AG08395 (cell line): ENCODE measurements at places on chromosomes 11 and 22.
A peak's percentile ranks its signal among the peaks of the same experiment; 100 is the strongest.

DNA sequence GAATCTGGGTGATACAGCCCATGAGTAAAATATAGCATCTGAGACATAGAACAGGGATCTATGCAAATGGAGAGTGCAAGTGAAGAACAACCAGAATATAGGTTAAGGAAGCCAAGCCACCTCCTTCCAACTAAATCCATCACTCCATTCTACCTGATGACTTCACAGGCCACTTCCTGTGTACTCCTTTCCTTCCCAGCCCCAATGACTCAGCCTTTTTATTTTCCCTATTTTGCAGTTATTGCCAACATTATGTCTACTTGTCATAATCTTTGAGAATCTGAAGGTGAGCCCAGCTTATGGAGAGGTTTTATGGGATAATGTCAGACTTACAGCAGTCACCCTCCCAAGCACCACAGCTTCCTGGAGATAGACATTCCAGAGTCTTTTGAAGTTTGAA lies 1.4 kb upstream of the OR52M1 start:
- no peak for DNase-seq

GRCh38 chr22:24418786-24419474 lies 8.5 kb upstream of the ADORA2A start:
- DNase-seq, result no peak

DNA sequence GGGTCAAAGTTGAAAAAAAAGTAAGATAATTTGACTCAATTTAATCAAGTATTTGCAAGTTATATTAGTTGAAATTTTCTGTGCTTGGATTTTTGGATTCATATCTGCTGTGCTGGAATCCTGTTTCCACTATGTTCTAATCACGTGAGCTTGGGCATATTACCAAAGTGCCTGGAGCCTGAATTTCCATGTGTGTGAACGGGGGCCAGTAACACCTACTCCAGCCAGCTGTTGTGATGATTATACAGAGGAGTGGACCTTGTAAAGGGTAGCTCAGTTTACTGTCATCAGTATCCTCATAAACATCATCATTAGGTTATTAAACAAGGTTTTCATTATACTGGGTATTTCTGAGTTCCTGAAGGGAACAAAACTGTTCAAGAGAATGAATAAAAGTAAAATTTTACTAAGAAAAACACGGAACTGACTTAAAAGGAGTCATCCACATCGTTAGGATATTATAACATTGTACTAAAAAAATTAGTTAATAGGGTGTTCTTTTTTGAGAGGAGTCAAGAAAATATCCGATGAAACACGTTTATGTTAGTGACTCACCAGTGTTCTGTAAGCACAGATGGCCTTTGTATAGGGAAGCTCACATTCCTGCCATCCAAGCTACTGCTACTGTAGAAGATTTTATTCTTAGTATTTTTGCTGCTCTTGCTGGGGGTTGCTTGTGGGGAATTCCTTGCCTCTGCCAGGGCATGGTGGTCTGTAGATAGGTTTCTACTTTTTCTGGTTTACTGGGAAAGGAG lies 144.1 kb downstream of the ARHGAP42 start:
- peak; percentile 53 for DNase-seq

DNA sequence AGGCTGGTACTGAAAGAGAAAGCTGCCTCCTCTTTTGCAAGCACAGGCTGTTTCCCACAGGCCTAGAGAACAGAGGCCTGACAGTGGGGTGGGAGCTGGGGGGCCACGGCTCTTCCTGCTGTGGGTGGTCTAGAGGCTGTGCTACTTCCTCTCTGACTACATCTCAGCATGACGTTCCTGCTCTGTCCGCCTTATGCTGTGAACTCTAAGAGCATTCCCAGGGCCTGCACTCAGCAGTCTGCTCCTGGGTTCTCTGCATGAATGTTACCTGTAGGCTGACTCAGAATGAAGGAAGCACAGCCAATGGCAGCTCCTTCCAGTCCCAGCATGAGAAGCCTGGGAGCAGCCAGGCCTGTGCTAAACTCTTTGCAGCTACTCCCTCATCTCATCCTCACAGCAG lies 534.3 kb downstream of the NTM start:
- no peak for DNase-seq

DNA sequence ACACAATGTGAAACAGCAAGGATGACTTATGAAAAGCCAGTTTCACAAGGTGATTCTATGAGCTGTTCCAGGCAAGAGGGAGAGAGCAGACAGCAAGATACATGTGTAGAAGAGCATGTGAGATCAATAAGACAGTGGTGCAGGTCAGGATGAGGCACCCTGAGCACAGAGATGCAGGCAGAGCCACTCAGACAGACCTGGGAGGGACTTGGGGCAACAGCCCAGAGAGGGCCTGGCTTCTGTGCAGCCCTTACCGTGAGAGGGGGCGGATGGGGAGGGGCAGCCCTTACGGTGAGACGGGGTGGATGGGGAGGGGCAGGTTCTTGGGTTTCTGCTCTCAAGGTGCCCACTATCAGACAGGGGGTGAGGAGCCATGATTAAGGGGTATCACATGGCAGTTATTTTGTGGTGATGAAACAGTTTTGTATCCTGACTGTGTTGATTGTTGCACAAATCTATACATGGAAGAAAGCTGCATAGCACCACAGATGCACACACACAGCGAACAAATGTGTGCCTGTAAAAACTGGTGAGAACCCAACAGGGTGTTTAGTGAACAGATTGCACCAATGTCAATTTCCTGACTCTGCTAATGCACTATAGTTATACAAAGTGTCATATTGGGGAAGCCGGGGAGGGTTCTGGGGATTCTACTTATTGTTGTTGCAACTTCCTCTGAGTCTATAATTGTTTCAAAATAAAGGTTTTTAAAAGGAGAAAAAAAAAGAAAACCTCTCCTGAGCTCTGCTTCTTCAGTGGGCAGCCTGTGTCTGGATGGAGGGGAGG lies 5.2 kb upstream of the C22orf42 start:
- DNase-seq, result no peak

DNA sequence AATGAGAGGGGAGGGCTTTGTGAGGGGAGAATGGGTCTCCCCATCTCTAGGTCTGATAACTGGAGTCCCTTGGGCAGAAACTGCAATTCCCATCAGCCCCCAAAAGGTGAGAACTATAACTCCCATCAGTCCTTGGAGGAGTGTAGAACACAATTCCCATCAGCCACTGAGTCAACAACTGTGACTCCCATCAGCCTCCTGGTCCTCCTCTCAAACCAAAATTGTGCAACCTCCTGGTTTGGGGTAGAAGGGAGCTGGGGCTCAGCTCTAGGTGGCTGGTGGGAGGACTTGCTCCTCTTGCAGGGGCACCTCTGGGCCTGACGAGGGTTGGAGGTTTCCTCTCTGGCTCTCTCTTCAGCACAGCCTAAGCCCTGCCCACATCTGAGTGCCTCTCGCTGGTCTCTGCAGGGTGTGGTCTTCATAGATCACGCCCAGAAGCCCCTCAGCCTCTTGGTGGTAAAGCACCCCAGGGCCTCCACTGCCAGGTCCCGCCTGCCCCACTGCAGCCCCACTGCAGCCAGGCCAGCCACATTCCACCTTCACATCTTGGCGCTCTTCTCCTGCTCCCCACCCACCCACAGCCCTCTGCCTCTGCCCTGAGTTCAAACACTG lies 18.5 kb downstream of the SLC22A12 start:
- DNase-seq, result peak; percentile 26

DNA sequence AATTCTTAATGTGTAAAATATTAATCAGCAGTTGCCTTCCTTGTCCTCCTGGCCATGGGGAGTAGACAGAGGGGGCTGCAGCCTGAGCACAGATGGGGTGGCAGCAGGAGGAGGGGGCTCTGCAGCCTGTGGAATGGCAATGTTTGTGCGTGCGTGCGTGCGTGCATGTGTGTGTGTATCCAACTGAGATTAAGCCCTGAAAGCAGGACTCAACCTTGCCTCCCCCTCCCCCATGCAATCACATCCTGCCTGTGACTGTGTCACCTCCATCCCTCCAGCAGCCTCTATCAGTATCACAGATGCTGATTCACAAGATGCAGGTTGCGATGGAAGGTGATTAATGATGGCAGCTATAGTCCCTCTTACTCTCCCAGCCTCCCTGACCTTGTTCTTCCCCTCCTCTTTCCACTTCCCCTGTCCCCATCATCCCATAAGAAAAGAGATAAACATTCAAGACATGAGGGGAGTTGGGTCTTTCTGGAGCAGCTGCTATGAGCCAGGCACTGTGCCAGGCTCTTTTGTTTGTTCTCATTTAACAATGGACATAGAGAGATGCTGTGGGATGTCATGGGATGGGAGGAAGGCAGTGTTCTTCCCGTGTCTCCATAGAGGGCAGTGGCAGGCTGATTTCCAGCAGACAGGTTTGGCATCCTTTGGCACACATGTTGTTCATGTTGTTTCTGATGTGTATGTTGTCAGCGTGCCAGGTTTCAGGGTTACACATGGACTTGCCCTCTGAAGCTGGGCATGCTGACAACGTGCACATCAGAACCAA lies 43.8 kb upstream of the NECTIN1 start:
- no peak for DNase-seq

- DNase-seq, result peak; percentile 67
Observed at GRCh38 chr22:40922484-40923303, 28.5 kb upstream of the RBX1 start.

GRCh38 chr11:47659276-47659675 lies 16.9 kb upstream of the MTCH2 start:
- no peak for DNase-seq

- DNase-seq, result no peak
Observed at GRCh38 chr22:24421428-24421931, 5.9 kb upstream of the ADORA2A start.

- DNase-seq, result peak; percentile 50
Observed at GRCh38 chr11:36492724-36493304, 17.3 kb downstream of the TRAF6 start.

GRCh38 chr11:1392111-1392510 lies 2.4 kb downstream of the BRSK2 start:
- no peak for DNase-seq

- no peak for DNase-seq
Observed at GRCh38 chr11:109914809-109915653, 178.2 kb upstream of the ZC3H12C start.

DNA sequence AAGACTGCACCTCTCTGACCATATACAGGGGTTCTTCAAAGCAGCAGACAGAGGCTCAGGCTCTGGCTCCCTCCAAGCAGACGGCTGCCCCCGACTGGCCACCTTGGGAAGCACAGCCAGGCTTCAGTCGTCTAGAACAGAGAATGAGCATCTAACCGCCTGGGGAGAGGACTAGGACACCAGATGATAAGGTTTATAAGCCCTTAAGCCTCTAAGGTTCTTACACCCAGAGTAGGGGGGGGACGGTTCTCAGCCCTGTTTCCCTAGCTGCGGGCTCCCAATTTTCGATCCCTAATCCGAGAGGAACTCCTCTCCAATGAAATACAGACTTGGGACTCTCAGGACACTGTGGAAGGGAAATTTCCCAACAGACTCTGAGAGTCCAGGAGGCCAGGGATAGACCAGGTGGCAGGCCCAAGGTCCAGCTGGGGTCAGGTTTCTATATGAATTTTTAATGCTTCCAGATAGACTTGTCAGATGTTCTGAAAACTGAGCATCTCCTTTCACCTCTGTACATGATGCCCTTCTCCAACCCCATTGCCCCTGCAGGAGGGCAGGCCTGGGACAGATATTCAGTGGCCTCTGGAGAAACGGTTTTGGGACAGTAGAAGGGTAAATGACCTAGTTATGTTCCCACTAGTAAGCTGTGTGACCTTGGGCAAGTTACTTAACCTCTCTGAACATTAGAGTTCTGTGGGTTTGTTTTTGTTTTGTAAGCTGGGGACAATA lies 20.2 kb downstream of the RTN4RL2 start:
- DNase-seq, result peak; percentile 74

DNA sequence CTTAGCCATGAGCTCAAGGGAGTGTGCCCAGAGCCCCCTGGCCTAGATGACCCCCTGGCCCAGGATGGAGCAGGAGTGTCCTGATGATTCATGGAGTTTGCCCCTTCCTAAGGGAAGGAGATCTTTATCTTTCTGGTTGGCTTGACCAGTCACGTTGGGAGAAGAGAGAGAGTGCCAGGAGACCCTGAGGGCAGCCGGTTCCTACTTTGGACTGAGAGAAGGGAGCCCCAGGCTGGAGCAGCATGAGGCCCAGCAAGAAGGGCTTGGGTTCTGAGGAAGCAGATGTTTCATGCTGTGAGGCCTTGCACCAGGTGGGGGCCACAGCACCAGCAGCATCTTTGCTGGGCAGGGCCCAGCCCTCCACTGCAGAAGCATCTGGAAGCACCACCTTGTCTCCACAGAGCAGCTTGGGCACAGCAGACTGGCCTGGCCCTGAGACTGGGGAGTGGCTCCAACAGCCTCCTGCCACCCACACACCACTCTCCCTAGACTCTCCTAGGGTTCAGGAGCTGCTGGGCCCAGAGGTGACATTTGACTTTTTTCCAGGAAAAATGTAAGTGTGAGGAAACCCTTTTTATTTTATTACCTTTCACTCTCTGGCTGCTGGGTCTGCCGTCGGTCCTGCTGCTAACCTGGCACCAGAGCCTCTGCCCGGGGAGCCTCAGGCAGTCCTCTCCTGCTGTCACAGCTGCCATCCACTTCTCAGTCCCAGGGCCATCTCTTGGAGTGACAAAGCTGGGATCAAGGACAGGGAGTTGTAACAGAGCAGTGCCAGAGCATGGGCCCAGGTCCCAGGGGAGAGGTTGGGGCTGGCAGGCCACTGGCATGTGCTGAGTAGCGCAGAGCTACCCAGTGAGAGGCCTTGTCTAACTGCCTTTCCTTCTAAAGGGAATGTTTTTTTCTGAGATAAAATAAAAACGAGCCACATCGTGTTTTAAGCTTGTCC lies 14.3 kb downstream of the ADORA2A start:
- no peak for DNase-seq

- no peak for DNase-seq
Observed at GRCh38 chr11:64879244-64879900, 951 bp upstream of the EHD1 start.

DNA sequence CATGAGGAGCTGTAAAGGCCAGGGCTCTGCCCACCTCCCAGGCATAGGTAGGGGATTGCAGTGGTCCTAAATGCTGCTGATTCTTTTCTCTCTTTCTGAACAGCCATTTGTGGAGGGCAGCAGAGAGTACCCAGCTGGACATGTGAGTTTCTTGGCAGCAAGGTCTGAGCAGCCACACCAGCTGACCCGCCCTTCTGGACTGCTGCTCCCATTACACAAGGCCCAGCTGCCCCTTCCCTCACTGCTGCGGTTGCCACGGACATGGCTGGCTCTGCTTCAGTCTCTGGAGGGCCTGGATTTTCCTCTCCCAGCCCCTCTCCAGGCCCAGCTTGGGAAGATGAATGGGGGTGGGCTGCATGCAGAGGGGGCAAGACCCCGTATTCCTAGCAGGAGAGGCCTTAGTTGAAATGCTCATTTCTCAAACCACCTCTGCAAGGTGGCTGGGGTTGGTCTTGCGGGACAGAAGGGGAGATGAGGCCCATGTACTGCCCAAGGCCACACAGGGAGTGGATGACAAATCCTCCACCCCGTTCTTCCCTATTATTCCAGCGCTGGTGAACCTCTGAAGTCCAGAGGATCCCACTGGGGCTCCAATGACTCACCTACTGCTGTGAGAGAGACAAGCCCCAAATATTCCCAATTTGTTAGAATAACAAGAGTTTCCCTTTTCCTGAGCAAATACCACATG lies 4.6 kb downstream of the LGALS12 start:
- peak; percentile 30 for DNase-seq

- DNase-seq, result no peak
Observed at GRCh38 chr11:110874437-110875030, 162.3 kb upstream of the ARHGAP20 start.

GRCh38 chr11:68974421-68975194 lies 6.2 kb downstream of the MRGPRD start:
- no peak for DNase-seq

GRCh38 chr11:35313066-35313759 lies 106.1 kb downstream of the SLC1A2 start:
- no peak for DNase-seq

GRCh38 chr11:108654994-108655631 lies 9.8 kb upstream of the DDX10 start:
- DNase-seq, result peak; percentile 72
